Umbilical cord (tissue), 2 donors: ENCODE measurements at places on chromosomes 2 and 18. TPM values are rescaled to one million over a fixed set of nuclear protein-coding genes. Genes with fewer than 3 reads are reported as not detected.

Gene SERPINB13
- 8.7 TPM for total RNA-seq

Gene TUBA4B
- 0.72 TPM for total RNA-seq

Gene SOX11
- total RNA-seq, result 10.1 TPM

Gene MC2R
- 12.3 TPM for total RNA-seq

Gene PID1
- 29.1 TPM for total RNA-seq

Gene NEMP2
- 11.6 TPM for total RNA-seq

Gene SNX17
- total RNA-seq, result 98.0 TPM

Gene KCNS3
- total RNA-seq, result 2.9 TPM

Gene NGEF
- total RNA-seq, result 1.2 TPM

Gene LYPD6
- 22.4 TPM for total RNA-seq

Gene KCNE4
- 133 TPM for total RNA-seq

Gene PLGLB2
- total RNA-seq, result 3.4 TPM

Gene C2orf66
- 0.48 TPM for total RNA-seq

Gene FSIP2
- total RNA-seq, result 46.2 TPM

Gene ANKRD30B
- 1.4 TPM for total RNA-seq

DNA sequence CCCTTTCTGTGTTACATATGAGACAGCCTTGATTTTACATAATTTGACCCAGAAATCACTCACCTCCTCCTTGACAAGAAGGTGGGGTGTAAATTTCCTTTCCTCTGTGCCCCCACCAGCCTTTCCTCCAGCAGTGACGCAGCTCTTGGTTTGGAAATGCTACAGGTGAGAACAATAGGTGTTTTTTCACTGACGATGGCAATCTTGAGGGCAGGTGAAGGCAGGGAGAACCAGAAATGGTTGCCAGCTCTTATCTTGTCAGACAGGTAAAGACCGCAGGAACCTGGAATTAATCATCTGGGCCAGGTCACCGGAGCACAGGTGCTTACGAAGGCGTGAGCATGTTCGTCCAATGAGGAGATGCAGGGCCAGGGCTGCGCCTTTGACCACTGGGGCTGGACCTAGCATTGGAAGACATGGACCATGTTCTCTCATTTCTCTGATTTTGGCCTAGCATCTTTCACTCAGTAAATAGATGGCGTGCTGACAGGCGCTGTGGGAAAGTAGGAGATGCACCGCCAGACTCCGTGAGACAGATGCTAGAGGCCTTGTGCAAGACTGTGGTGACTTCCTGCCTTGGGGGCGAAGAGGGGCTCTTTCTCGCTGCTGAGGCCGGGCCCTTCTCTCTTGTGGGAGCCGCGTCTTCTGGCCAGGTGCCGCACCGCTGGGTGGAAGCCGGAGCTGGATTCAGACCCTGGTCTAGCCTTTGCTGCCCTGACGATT is 4.0 kb downstream of the CIDEA start:
- no peak for DNase-seq

GRCh38 chr2:235981631-235982030 is 186.6 kb downstream of the GBX2 start:
- no peak for DNase-seq

DNA sequence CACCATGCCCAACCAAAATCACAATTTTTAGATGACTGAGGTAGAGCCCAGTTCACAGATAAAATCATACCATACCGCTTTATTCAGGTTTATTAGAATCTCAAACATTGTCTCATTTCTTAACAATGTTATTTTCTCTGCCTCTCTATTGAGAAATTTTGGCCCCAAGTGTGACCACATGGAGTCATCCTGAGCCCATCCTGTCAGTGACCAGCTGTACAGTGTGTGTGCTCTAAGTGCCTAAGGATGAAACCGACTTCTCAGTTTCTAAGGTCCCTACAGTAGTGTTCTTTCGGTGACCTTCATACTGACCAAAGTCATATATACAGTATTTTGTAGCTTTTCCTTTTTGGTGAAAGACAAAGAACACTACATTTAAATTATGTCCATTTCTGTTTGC is 123.7 kb upstream of the MSTN start:
- no peak for DNase-seq

DNA sequence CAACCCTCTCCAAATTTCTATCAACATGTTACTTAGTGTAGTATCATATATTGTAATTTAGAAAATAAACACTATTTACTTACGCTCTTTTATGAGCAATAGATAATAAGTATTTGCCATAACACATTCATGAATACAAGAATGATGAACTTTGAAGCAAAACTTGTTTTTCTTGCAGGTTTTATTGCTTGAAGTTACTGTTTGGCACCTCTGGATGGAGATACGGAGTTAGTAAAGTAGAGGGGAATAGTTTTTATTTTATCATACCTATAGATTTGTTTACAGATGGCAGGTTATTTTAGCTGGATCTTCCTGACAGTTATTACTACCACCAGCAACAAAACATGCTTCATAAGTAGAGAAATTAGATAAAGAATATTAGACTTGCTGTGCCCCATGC is 274.2 kb upstream of the LRRTM4 start:
- no peak for DNase-seq

DNA sequence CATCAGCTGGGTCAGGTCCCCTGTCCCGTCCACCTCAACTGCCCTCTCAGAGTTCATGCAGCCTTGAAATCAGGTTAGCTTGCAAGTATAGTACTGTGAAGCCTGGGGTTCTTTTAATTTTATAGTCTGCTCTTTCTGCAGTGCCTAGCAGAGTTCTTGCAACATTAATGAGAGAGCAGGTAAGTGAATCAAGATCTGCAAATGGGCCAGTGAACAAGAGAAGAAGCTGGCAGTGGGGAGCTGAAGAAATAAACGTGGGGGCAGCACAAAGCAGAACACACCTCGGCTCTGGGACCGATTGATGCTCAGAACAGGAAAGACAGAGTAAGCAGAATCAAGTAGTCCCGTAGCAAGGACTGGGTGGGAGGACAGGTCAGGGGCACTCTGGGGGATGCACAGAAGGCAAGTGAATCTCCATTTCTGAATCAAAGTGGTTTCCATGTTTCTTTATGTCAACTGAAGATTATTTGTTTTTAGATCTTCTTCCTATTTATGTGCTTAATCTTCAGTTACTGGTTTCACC is 675.5 kb downstream of the RNF144A start:
- DNase-seq, result no peak

GRCh38 chr2:159799833-159800232 is 1.8 kb upstream of the CD302 start:
- DNase-seq, result no peak

DNA sequence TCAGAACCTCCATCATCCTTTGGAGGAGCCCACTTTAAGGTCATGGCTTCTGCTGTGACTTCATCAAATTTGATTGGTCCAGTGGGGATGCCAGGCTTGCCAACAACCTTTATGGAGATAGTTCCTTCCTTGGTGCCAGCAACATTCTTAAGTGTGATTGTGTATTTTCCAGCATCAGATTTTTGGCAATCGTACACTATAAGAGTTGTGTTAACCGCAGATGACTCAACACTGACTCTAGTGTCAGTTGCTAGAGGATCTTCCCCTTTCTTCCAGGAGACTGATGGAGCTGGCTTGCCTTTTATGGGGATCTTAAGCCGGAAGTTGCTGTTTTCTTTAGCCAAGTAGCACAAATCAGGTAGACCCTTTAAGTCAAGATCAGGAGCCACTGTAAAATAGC is 98.7 kb downstream of the PLEKHA3 start:
- DNase-seq, result no peak

GRCh38 chr2:123451542-123451941 is 573.5 kb upstream of the CNTNAP5 start:
- peak; percentile 25 for DNase-seq

DNA sequence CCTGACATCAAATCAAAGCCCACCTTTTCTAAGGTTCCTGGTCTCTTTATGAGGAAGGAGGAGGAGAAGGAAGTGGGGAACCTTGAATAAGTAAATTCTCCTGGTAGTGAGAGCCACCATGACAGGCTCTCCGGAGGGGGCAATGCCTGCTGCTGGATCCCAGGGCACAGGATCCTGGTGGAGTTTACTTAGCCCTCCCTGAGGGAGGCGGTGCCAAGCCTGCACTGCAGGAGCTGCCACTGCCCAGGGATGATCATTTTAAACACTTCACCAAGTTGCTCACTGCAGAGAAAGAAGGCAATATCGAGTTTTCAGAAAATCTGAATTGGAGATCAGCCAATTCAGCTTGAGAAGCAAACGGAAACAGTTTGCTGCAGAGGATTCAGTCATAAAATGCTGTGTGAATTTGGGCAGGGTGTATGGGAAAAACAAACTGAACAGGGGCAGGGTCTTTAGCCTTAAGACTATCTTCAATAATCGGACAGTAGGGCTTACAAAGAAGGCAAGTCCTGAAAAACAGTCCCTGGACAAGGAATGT is 200.7 kb downstream of the RAD51AP2 start:
- no peak for DNase-seq

DNA sequence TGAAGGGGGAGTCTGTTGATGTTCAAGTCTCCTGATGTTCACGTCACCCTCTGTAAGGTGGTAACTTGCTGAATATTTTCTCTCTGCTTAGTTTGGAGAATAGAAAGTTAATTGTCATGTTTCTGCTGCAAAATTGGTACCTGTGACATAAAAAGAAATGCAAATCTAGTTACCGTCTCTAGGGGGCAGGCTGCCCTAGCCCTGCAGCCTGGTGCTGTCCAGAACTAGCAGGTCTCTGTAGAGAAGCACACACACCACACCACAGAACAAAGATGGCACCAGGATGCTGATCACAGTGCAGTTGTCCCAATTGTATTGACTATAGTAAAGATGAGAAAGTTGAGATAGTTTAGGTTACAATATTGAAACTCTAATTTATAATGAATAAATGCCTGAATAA is 47.0 kb downstream of the SLC9A4 start:
- no peak for DNase-seq

- DNase-seq, result peak; percentile 96
Observed at GRCh38 chr2:80086831-80087230, 217.7 kb downstream of the LRRTM1 start.

- DNase-seq, result peak; percentile 28
Observed at GRCh38 chr18:58581265-58581664, 47.6 kb downstream of the ALPK2 start.

DNA sequence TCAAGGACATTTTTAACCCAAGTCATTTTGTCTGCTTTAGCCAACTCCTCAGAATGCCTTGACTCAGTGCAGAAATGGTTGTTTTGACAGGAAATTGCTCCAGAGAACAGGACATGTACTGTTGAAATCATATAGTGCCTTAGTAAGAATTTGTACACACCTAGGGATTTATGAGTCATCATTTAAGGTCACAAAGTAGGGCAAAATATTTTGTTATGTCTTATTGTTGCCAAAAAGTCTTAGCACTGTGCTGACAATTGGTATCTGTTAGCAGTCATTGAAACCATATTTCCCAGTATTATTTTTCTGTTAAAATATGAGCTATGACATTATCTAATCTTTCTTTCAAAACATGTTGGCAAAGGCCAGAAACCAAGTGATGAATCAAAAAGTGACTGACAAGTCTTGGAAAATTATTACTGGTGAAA is 104.5 kb downstream of the OSBPL6 start:
- peak; percentile 12 for DNase-seq

- DNase-seq, result no peak
Observed at GRCh38 chr2:237696461-237696860, 69.1 kb downstream of the LRRFIP1 start.

DNA sequence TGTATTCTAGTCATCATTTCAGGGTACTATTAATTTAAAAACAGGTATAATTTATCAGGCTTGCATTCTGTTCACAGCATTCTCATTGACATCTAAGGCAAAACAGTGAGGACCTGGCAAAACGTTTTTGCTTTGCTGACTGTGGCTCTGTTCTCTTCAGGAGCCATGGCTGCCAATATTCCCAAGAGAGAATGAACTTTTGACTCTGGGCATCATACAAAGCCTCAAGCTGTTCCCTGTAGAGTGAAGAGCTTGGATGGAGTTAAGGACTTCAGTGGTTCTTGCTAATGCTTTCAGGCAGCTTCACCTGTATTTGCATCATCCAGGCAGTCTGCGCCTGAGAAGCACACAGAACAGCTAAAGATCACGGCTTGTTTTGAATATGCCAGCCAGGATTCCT is 65.9 kb upstream of the CAVIN2 start:
- DNase-seq, result no peak

DNA sequence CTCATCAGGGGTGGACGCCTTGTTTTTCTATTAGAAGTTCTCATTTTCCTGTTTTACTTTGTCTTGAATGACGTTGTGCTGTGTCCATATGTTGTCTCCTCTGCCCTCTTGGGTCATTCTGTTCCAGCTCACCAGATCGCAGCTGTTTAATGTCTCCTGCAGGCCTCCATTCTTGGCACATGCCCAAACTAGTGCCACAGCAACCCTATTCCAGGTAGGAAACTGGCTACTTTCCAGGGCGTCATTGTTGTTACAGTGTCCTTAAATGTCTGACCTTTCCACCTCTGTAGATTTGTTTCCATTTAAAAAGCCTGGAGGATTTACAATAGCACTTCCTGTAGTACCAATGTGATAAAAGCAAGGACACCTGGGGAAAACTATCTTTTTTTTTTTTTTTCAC is 500.7 kb downstream of the METTL4 start:
- DNase-seq, result no peak

DNA sequence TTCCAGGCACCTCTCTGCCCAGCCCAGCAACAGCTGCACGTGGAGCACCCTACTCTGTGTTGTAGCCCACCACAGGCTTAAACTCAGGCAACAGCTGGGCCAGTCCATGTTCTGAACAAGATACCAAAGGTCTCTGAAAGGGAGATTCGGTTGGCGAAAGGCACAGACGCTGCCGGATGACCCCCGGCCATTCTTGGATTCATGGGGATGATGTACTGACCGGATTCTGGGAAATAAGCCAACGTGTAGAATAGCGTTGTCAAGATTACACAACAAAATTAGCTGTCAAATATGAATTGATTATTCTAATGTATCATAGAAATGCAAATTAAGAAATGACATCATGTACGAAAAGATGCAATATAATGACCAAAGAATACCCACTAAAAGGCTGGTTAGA is 283.0 kb upstream of the PXDN start:
- no peak for DNase-seq

GRCh38 chr2:81551040-81551634 is 1246.6 kb upstream of the LRRTM1 start:
- DNase-seq, result no peak

DNA sequence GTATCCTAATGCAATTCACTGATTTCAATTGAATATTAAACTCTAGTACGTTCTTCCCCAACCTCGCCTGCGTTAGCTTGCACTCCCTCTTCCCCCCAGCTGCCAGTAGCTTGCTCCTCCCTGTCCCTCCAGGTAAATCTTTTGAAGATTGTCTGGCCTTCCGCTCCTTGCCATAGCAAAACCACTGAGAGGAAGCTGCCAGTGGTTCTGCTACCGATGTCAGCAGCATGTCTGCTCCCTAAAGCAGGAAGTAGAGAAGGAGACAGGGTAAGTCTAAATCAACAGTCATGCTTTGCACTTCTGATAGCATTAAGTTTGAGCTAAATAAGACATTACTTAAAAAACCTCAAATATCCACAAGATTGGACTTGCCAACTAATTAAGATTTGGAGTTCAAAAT is 89.1 kb downstream of the SCN2A start:
- no peak for DNase-seq
